ENCODE measurements at places on chromosomes 1 and 21.

DNA sequence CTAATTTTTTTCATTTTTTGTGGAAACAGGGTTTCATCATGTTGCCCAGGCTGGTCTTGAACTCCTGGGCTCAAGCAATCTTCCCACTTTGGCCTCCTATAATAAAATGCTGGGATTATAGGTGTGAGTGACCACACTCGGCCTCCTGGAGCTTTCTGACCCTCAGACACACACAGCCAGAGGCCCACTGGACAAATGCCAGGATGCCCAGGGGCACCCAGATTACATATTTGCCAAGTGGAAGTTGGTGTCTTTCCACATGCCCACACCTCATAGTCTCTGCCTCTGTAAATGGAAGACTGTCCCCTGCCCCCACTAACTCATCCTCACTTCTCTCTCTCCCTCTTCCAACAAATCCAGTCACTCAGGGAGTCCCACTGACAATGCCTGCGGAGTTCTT, 63.4 kb upstream of the LRP8 start:
- DNase-seq, result no peak

DNA sequence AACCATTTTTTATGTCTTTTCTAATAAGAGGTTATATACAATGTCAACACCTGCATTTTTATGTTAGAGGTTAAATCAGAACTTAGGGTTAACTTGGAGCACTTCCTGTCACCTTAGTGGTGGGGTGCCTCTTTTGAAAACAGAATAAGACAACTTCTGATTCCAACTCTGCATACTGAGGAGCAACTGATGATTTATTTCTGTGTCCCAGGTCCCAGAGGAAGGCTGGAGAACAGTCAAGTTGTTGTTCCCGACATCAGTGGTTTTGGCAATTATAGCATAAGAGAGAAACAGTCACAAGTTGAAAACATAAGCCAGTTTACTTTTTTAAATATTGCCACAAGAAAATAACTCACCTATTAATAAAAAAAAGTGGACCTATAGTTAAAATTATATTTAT, 871.0 kb upstream of the ADAMTS5 start:
- no peak for DNase-seq

DNA sequence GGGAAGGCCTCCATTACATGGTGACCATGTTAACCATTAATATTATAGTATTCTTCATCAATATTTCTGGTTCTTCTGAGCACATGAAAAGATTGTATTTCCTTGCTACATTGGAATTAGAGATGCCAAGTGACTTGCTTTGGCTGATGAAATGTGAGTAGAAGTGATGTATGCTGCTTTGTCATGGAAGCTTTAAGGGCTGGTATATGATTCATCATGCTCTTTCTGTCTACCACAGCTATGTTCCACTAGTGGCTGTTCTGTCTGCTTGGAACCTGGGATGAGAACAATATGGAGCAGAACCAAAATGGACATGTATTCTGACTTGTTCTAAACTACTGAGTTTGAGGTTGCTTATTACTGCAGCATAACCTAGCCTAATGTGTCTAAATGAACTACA, 163.3 kb downstream of the TM2D1 start:
- no peak for DNase-seq

DNA sequence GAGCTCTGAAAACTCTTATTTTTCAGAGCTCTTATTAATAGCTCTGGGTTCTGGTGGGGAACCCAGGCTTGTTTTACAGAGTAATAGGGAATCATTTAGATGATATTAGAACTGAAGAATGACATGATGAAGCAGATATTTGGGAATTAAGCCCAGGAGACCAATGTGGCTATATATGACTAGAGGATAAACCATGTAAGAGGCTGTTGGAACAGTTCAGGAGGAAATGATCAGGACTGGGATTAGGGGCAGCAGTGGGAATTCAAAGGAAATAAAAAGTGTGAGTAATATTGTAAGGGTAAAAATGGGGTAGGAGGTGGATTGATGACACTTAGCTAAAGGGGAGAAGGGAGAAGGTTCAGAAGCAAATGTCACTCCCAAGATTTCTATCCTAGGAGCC, 58.6 kb downstream of the GIPC2 start:
- DNase-seq, result no peak

GRCh38 chr1:180198196-180198595, 31.9 kb upstream of the LHX4 start:
- DNase-seq, result no peak

DNA sequence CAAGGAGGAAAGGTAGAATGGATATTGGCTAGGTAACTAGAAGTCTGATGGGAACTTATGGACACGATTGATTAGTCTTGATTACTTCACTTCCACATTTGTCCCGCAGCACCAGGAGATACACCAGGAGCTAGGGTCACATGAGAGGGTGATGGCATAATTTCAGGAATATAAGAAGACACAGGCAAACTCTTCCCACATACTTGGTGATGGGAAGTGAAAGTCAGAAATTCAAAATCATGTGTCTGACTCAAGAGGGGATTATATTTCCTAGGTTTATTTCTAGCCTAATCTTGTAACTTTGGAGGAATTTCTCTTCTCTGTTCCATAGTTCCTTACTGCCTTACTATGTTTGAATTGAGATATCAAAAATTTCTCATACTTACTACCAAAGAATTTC, 185.0 kb downstream of the PBX1 start:
- DNase-seq, result no peak

DNA sequence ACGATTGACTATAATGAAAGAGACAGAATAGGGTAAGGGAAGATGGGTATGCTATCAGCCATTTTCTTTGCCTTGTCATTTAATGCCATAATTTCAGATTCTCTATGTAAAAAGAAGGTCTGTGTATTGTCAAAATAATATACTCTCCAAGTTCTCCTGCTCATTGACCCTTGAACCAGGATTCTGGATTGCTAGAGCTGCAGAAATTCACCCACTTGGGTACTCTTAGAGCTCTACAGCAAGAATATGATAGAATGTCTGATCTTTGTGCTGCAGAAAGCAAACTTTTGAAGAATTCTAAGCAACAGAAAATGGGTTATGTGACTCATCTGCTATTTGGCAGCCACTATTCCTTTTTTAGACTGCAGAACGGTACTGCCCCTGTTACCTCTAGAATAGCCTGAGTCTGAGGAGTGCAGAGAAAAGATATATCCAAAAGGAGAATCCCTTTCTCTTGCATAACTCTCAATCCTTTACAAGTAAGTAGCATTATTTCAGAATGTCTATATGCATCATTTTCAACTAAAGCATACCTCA, 78.2 kb upstream of the TENT5C start:
- no peak for DNase-seq

DNA sequence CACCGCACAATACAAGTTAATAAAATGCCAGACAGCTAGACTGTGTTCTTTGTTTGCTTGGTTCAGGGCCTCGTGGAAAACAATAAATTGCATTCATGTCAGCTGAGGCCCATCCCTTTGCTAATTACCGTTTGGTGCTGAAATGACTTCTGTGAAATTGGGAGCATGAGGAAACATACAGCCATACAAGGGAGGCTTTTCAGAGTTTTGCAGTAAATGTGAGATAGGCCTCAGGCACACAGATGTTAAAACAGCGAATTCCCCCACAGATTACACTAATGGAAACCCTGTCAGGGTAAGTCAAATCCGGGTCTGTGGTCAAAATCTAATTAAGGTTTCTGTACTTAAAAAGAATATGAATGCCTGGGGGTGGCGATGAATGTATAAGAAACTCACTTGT, 173.5 kb upstream of the LMO4 start:
- peak; percentile 71 for DNase-seq

GRCh38 chr1:197782722-197783360, 7.6 kb upstream of the DENND1B start:
- DNase-seq, result no peak

- DNase-seq, result peak; percentile 58
These were observed 3.8 kb downstream of the GFI1 start for GRCh38 chr1:92482665-92483609.

DNA sequence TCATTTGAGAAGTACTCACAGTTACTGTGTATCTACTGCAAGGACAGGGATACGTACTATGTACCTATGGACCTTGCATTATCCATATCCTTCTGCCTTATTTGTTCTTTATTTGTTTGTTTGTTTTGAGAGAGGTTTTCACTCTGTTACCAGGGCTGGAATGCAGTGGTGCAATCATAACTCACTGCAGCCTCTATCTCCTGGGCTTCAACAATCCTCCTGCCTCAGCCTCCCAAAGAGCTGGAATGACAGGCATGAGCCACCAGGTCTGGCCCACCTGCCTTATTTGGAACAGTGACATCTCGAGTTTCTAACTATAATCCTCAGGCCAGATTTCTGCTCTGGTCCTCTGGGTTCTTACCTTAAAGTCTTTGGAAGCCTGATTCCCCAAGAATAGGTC, 395.5 kb upstream of the PKN2 start:
- no peak for DNase-seq

GRCh38 chr1:154741327-154741726, 128.8 kb downstream of the KCNN3 start:
- no peak for DNase-seq

DNA sequence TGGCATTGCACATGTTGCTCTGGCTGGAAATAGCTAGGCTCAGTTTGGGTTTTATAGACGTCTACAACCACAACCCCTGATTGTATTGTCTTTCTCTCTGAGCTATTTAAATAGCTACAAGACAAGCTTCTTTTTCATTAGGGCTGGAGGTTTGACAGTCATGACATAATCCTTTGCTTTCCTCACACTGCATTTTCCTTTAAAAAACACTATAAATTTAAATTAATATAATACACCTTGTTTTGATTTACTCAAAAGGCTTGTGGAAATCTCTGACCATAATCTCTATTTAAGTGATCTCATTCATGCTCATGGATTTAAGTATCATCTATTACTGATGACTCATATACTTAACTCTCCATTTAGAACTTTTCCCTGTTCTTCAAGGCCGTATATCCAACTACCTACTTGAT, 50.4 kb upstream of the PTGFR start:
- DNase-seq, result no peak

DNA sequence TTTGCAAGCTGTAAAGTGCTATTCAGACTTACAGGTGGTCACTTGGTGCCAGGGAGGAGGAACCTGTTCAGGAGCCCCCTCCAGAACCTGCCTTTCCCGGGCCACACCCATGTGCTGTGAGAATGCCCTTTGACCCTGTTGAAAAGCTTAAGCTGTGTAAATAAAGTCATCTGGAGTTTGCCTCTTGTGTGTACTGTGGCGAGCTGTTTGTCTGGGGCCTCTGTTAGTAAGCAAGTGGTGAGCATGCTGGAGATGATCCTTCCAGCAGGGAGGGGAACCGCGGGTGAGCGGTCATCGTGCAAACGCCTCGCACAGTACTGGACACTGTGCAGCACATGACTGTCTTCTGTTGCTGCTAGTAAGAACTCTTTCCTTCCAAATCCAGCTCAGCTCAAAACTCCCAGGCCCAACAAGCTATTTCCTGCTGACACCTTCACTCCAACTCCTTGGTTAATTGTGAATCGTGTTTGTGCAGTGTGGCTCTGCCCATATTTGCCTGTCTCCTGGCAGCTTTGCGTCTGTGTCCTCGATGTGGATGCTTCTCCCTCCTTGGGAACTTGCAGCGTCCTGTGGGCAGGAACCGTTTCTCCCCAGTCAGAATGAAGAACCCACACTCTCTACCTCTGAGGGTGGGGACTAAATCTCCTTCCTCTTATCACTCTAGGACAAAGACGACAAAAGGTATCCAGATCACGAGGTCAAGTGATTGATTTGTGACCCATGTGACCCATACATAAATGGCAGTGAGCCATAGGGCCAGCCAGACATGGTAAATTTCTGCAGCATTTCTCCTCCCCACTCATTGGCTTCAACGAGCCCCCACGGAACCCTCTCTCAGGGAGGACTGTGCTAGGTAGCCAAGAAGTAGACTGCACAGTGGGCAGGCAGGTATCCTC, 13.9 kb upstream of the BTG2 start:
- DNase-seq, result no peak

DNA sequence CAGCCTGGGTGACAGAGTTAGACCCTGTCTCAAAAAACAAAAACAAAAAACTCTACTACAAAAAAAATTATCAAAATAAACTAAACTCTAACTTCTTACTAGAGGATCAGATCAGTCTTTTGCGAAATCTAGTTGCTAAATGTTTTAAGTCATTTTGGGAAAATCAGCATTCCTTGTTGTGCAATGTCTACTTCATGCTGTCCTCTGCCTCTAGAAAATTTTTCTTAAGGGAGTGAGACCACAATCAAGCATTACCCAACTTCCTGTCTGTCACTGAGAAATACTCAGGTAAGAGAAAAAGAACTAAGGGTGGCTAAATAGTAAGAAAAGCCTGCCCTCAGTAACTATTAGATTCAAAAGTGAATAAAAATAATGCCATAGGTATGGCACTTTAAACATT, 67.2 kb upstream of the FOXD3 start:
- no peak for DNase-seq

GRCh38 chr1:243378669-243379068, 122.8 kb downstream of the SDCCAG8 start:
- DNase-seq, result no peak

- no peak for DNase-seq
These were observed 34.7 kb upstream of the ERO1B start for GRCh38 chr1:236316437-236316836.

GRCh38 chr1:209368864-209369598, 214.5 kb upstream of the CAMK1G start:
- no peak for DNase-seq

DNA sequence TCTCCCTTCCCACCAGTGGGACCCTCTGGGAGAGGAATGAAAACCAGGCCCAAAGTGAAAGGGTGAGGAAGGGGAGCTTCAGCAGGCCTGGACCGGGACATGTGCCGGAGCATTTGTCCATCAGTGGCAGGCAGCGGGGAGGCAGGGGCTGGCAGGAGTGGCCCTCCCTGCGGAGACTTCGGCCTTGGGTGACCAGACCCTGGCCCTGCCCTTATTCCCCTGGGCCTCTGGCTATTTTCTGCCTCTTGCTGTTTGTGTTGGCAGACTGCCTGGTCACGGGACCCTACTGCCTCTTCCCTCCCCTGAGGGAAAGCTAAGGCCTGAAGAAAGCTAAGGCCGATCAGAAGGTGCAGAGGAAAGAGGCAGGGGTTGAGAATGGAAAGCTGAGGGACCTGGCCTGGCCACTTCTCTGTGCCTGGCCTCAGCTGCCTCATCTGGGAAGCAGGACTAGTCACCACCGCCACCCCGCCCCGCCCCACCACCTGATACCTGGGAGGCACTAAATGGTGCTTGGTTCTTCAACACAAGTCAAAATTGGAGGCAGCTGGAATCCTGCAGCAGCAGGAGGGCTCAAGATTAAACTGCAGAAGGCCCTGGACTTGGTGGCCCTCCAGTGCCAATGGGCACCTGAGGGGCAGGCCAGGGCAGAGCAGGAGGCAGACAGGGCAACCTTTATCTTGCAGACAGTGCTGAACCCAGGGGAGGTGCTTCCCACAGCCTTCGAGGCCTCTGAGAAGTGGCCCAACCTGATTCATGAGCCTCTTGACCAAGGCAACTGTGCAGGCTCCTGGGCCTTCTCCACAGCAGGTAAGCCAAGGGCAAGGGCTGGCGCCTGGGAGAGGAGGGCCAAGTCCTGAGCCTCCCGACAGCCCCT, 7.9 kb downstream of the TINAGL1 start:
- DNase-seq, result peak; percentile 76

DNA sequence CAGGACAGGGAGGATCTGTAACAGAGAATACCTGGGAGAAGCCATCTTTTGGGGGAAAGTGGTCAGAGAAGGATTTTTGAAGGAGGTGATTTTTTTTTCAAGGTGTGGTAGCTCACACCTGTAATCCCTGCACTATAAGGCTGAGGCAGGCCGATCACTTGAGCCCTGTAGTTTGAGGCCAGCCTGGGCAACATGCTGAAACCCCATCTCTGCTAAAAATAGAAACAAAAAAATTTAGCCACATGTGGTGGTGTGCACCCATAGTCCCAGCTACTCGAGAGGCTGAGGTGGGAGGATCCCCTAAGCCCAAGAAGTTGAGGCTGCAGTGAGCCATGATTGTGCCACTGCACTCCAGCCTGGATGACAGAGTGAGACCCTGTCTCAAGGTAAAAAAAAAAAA, 67.4 kb upstream of the ARTN start:
- DNase-seq, result no peak

- no peak for DNase-seq
These were observed 33.7 kb upstream of the PRDM2 start for GRCh38 chr1:13666317-13666716.
